ENCODE measurements at places on chromosomes 5 and 9.

DNA sequence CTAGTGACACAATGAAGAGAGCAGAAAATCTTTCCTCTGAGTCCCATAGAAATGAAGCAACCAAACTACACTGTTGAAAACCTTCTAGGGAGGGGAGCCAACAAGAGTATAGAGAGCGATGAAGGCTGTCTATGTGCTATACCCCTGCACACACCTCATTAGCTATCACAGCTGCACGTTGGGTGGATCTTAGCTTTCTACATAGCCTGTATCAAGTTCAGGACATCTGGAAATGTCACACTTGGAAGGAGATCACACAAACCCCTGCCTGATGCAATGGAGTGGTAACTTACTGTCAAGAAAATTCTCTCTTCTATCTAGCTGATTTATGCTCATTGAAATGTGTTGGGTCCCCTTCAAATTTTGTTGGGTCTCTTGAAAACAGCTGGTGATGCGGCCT is 127.0 kb upstream of the NTRK2 start:
- no peak for DNase-seq

DNA sequence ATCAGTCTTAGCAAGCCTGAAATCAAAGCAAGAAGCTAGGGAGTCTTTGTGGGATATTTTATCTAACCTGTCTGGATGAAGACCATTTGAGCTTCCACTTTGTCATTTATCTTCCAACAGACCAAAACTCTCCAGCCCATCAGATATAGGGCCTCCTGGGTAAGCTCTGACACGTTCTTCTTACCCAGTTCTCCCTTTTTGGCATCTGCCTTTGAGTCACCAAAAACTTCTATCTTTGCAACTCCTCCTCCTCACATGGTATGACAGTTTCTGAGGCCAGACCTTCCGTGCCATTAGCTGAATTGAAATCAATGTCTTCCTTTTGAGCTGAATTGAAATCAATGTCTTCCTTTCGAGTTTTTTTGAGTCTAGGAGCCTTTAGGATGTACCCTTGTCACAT is 156.6 kb upstream of the SPRY4 start:
- no peak for DNase-seq

DNA sequence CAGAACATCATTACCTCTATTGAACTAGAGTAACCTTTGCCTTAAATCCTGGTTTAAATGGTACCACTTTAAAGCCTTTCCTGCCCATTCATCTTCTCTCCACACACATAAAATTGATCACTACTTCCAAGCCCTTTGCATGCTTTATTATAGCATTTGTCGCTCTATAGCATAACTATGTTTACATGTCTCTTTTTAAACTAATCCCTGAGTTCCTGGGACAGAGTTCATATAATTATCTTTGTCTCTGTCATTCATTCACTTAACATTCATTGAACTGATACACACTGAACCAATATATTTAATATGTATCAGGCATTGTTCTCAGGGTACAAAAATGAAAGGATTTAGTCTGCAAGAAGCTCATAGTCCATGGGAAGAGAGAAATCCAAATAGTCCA is 37.3 kb downstream of the RECK start:
- no peak for DNase-seq

- DNase-seq = no peak
Observed at GRCh38 chr9:109652112-109652511, 127.9 kb upstream of the PALM2AKAP2 start.

DNA sequence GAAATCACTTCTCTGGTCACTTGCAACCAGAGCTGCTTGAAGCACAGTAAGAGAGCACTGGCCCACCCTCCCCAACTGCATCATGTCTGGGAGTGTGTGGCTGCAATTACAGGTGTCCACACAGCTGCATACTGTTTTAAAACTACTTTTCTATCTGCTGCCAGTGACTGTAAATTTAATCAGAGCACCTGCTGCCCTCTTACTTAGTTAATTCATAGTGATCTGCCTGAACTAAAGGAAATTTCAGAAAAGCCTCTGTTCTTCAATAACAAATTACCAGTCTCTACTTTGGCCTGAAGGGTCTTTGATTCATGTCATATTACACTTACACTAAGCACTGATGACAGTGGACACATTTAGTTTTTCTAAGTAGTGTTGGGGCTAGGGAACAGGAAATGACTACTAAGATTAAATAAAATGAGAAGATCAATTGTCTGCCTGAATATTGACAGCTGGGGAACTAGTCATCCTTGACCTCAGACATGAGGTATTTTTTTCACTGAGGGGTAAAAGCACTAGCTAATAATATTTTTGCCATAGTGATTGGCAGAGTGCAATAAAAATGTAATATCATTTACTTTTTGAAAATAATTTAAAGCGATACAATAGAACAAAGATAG is 788.9 kb upstream of the GRAMD2B start:
- no peak for DNase-seq

- peak; percentile 2 for DNase-seq
Observed at GRCh38 chr9:4425319-4426045, 64.8 kb upstream of the SLC1A1 start.

- no peak for DNase-seq
Observed at GRCh38 chr9:100720922-100721321, 143.0 kb downstream of the CAVIN4 start.

GRCh38 chr5:125574491-125575044 is 828.1 kb upstream of the ZNF608 start:
- no peak for DNase-seq

GRCh38 chr5:30650311-30650710 is 543.2 kb upstream of the CDH6 start:
- no peak for DNase-seq

DNA sequence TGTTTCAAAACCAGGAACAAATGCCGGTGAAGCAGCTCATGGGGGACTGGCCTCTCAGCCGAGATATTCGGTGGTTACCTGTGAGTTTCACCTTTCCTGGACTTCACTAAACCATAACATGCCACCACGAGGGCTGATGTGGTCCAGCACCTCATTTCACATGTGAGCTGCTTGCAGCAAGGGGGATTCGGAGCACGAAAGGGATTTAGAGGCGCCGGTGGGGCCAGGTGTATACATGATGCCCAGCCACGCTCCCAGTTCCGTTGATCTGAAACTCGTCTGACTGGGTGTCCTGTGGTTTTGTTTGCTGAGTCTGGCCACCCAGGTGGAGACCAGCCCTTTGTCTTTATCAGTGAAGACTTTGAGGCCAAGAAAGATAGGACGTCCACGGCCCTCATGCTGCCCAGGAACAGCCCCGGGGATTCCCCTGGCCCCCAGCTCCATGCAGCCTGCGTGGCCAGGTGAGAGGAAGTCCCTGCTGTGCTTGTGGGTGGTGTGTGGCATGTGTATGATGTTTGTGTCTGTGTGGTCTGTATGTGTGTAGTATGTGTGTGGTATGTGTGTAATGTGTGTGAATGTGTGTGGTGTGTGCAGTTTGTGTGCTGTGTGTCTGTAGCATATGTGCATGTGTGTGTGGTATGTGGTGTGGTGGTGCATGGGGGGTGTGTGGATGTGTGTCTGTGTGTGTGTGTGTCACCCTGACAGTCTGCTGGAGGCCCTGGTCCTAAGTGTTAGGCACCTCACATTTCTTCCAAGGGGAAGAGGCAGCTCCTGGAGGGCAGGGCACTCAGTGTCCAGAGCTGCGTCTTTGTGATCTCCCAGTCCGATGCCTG is 23.4 kb downstream of the PHF2 start:
- no peak for DNase-seq

GRCh38 chr5:68798877-68799843 is 294.7 kb upstream of the SLC30A5 start:
- DNase-seq = no peak

- no peak for DNase-seq
Observed at GRCh38 chr9:536597-537511, 304.6 kb upstream of the DMRT1 start.

GRCh38 chr9:109868207-109868606 is 88.2 kb downstream of the PALM2AKAP2 start:
- no peak for DNase-seq

DNA sequence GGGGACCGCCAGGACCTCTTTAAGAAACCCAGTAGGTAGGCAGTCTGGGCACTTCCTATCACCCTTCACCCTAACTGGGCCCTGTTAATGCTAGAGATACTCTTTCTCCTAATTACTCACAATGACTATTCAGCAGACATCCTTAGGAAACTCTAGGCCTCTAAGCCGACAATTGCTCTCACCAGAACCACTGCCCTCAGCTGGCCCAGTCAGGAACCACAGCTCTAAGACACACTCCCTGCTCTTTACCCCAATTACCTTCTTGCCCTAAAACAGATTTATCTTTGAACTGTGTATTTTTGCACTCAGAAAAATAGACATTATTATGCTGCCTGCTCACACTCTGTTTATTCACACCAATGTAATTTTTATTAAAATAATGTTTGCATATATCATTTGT is 432.6 kb upstream of the SLC30A5 start:
- no peak for DNase-seq

- no peak for DNase-seq
Observed at GRCh38 chr9:34143116-34143515, 16.6 kb upstream of the DCAF12 start.

DNA sequence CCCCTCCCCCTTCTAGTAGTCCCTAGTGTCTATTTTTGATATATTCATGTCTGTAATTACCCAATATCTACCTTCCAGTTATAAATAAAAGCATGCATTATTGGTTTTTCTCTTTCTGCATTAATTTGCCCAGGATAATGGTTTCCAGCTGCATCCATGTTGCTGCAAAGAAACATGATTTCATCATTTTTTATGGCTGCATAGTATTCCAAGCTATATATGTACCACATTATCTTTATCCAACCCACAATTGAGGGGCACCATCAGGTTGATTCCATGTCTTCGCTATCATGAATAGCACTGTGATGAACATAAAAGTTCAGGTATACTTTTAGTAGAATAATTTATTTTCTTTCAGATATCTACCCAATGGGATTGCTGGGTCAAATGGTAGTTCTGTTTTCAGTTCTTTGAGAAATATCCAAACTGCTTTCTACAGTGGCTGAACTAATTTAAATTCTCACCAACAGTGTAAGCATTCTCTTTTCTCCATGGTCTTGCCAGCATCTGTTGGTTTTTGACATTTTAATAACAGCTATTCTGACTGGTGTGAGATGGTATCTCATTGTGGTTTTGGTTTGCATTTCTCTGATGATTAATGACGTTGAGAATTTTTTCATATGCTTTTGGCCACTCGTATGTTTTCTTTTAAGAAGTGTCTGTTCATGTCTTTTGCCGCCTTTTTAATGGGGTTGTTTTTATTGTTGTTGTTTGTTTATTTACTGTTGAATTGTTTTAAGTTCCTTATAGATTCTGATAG is 746.1 kb upstream of the MEF2C start:
- no peak for DNase-seq
